Cortex of kidney (tissue), 1 donor: ENCODE measurements at places on chromosomes 5 and 9.

DNA sequence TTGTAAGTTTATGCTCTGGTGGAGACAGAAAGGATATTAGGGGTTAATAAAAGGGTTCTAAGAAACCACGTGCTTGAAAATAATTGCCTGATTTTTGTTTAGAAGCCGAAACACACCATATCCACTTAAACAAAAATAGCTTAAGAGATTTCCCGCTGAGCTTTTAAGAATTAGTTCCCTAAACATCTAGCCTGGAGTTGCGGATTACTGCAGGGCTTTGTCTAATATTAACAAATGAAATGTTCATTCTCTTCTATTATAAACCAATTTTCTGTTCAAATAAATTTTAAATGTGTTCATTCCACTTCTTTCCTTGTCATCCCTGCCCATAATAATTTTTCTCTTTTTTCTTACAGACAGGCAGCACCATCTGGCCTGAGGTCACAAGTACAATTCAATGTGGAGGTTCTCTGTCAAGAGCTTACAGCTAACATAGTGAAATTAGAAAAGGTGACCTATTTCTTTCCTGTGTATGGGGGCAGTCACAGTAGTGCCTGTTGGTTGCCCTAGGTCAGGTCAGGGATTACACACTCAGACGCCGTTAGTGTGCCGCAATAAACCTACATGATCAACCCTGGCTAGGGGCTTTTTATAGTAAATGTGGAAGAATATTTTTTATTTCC is 65.3 kb downstream of the GRAMD2B start:
- no peak for DNase-seq

DNA sequence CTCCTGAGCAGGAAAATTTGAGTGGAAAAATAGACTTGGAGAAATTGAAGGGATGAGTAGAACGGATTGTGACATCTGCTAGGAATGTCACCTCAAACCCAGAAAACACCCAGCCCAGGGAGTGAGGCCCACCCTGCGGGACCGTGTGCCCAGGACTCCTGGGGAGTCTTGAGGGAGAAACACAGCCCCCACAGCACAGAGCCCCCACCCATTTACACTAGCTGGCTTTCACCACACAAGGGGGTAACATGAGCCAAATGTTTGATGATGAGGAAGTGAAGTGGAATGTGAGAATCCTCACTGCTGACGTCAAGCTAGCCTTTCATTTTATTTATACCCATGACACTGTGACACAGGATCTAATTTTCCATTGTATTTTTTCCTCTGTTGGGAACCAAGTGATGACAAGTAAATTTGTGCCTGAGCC is 42.8 kb upstream of the PDE8B start:
- DNase-seq, result no peak

DNA sequence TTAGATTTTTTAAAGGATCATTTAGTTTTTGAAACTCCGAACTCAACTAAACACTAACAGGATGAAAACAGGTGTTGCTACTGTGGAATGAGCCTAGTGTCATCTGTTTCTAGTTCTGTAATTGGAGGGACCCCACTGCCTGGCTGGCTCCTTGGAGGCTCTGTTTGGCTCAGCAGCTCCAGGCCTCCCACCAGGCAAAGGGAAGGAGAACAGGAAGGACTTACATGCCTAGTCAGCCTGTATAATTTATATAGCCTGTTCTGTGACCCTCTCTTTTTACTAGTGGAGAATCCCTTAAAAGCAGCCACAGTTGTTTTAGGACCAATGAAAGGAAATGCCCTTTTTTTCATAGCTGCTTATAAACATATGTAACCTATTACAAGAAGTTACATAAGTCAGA is 21.1 kb upstream of the C5orf24 start:
- no peak for DNase-seq

GRCh38 chr5:16931334-16932110 is 4.6 kb downstream of the MYO10 start:
- DNase-seq, result no peak

DNA sequence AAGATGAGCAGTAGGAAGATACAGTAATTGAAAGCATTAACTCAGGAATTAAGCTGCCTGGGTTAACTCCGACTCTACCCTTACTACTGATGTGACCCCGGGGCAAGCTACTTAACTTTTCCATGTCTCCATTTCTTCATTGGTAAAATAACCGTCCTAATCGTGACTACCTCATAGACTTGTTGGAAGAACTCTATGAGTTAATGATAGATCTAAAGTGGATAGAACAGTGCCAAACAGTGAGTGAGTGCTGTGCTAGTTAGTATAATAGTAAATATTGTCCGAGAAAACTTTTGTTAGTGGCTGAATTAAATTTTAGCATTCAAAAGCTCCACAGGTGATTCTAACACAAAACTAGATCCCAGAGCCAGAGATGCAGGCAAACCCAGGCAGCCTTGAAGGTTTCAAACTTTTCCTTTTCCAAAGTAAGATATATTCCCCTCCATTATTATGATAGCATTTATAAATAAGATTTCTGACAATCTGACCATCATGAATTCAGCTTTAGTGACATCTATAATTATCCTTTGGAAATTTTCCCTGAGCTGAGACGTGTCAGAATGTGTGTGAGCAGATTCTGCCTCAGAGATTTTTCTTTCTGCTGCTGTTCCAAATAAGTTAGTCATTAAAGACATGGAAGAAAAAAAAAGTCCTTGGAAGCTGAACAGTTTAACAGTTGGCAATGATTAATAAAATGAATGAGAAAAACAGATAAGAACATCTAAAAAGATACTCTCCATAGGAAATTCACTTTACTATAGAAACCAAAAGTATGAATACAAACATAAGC is 369.5 kb downstream of the PRELID2 start:
- DNase-seq, result no peak

GRCh38 chr9:4321554-4321953 is 21.7 kb upstream of the GLIS3 start:
- DNase-seq, result no peak

- DNase-seq, result no peak
Observed at GRCh38 chr5:63958654-63959053, 3.6 kb downstream of the HTR1A start.

GRCh38 chr5:112555691-112556090 is 136.6 kb upstream of the EPB41L4A start:
- no peak for DNase-seq

GRCh38 chr5:135205632-135206349 is 171.8 kb upstream of the PITX1 start:
- DNase-seq, result no peak

DNA sequence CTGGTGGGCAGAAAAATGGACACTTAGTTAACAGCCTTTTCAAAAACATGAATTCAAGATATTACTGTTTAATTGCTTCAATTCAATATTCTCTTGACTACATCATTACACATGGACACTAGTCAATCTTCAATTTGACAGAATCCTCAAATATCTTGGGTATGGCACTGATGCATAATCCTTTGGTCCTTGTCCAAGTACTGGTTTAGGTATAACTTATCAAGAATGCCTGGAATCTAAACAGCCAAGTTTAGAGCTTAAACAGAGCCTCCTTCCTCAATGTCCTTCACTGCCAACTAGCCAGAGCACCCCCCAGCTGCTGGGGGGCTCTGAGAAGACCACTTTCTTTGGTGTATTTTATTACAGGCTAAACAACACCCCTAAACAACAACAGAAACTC is 61.6 kb upstream of the ERCC6L2 start:
- DNase-seq, result no peak

DNA sequence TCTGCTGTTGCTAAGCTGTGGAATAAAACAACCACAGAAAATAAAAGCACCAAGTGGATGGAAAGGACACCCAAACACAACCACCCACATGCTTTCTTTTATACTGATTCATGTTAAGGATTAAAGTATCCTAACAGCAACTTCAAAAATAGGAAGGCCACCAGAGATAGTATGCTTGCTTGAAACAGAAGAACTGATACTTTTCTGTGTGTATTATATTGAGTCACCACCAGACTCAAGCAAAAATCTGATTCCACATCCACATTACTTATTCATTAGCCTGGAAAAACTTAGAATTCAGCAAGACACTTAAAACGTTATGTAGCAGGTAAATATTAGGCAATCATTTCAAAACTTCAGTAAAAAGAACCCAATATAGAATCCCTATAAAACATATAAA is 52.3 kb downstream of the ZDHHC21 start:
- no peak for DNase-seq

DNA sequence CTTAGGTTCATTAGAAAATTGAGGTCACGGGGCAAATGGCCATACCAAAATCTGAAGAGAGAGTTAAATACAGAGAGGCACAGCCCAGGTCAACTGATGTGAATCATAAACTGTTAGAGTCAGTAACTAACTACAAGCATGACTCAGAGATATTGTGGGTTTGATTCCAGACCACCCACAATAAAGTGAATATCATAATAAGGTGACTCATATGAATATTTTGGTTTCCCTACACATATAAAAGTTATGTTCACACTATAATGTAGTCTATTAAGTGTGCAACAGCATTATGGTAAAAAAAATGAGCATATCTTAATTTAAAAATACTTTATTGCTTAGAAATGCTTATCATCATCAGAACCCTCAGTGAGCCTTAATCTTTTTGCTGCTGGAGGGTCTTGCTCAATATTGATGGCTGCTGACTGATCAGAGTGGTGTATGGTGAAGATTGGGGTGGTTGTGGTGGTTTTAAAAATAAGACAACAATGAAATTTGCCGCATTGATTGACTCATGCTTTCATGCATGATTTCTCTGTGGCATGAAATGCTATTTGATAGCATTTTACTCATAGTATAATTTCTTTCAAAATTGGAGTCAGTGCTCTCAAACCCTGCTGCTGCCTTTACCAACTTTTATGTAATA is 53.1 kb upstream of the EDIL3 start:
- no peak for DNase-seq

DNA sequence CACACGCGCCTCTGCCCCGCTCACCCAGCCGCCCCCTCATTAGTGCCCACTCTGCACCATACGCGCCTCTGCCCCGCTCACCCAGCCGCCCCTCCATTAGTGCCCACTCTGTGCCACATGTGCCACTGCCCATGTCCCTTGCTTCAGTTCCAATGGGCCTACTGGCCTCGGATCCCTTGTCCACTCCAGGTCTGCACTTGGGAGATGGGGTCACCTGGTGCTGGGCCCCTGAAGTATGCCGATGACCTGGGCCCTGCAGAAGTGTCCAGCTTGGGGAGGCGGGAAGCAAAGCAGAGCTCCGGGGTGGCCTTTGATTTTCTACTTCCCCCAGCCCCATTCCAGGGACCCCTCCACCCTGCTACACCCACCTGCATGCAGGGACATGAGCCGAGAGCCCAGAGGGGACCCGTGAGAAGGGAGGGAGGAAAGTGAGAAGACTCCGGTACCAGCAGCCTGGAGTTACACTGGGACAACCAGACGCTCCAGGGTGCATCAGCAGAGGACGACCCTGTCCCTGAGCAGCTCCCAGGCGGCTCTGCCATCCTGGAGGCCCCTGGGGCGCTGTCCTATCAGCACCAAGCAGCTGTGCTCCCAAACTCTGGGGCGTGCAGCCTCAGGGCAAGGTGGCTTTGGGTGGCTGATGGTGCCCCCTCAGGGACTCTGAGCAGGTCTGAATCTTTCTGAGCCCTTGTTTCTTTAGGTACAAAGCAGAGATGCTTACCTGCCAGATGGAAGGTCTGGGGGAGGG is 140.8 kb downstream of the RXRA start:
- no peak for DNase-seq

GRCh38 chr9:136332482-136332983 is 5.2 kb downstream of the GPSM1 start:
- no peak for DNase-seq

DNA sequence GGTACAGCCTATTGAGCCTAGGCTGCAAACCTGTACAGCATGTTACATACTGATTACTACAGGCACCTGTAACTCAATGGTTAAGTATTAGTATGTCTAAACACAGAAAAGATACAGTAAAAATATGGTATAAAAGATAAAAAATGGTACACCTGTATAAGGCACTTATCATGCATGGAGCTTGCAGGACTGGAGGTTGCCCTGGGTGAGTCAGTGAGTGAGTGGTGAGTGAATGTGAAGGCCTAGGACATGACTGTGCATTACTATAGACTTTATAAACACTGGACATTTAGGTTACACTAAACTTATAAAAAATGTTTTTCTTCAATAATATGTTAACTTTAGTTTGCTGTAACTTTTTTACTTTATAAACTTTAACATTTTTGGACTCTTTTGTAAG is 171.3 kb downstream of the SLC28A3 start:
- no peak for DNase-seq

- DNase-seq, result no peak
Observed at GRCh38 chr9:13688223-13688989, 408.9 kb upstream of the MPDZ start.

- DNase-seq, result no peak
Observed at GRCh38 chr5:97102010-97102470, 40.4 kb downstream of the LIX1 start.

- DNase-seq, result no peak
Observed at GRCh38 chr5:66596636-66597182, 516 bp downstream of the MAST4 start.

- DNase-seq, result no peak
Observed at GRCh38 chr5:78756858-78757257, 108.3 kb upstream of the LHFPL2 start.

DNA sequence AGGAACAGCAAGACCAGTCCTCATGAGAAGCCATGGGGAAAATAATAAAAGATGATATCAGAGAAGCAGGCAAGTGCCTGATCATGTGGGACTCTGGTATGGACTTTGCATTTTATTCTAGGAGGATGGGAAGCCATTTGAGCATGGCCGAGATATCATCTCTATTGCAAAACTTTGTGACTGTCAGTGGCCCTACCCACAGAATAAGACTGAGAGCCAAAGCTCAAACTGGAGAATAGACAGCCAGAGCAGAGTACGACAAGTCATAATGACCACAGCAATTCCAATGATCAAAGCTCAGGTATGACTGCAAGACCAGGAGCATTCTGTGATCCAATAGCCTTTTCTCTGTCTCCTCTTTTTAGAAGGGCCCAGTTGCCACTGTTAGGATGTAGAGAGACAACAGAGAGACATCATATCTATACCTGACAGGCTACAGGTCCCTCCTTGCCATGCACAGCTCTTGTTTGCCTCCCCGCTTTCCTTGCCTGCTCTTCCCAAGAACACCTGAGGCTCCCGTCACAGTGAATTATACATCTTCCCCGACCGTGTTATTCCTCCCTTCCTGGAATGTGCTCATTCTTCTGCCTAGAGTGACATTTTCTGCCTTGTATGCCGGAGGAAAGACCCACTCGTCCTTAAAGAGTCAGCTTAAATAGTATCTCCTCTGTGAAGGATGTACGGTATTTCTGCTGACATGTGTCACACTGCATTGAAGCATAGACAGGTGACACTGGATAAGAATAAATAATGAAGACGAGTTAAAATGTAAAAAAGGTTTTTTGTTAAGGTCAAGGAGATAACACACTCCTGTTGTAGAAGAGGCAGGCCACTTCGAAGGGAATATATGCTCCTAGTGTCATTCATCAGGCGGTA is 248.7 kb upstream of the MAP3K1 start:
- no peak for DNase-seq
